ENCODE measurements at places on chromosomes 4 and X.

DNA sequence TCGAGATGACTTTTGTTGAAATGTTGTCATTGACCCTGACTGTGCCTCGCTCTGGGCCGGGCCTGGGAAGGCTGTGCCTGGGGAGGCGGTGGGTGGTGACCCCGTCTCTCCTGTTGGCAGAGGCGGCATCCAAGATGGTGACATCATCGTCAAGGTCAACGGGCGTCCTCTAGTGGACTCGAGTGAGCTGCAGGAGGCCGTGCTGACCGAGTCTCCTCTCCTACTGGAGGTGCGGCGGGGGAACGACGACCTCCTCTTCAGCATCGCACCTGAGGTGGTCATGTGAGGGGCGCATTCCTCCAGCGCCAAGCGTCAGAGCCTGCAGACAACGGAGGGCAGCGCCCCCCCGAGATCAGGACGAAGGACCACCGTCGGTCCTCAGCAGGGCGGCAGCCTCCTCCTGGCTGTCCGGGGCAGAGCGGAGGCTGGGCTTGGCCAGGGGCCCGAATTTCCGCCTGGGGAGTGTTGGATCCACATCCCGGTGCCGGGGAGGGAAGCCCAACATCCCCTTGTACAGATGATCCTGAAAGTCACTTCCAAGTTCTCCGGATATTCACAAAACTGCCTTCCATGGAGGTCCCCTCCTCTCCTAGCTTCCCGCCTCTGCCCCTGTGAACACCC, 36.4 kb downstream of the HTRA3 start:
- no peak for DNase-seq

DNA sequence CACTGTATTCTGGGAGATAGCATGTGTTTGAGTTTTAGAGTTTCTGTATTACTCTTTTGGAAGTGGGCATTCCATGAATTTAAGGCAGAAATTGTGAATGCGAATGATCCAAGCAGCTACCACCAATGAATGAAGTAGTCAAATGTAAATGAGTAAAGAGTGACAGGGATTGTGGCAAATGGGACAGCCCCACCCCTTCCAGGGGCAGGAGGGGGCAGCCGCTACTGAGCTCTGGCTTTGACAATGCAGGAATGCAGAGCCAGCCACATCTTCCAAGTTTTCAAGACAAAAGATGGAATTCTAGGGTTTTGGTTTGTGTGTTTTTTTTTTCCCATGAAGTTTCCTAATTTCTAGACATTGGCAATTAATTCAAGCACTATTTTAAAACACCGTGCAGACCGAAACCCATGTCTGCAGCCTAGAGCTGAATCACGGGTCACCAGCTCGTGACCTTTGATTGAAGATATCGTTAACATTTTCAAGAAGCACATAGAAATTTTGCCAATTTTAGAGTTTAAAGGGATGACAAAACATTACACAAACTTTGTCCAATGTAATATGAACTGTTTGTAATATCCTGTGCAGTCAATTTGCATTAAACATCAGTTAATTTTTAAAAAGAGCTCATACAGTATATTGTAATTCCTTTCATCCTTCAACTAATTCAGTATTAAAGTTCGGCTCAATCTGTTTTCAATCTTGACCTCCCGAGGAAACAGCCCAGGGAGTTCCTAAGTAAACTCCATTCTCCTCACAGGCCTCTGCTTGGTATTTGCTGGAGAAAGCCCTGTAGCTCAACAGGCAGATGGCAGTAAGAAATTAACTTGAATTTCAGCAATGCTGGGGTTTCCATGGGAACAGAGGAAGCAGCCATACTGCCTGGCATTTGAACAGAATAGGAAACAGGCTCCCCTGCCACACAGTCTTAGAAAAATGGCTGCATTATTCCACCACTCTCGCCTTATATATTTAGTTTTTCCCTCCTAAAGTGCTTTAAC, 83.4 kb downstream of the UCHL1 start:
- no peak for DNase-seq

DNA sequence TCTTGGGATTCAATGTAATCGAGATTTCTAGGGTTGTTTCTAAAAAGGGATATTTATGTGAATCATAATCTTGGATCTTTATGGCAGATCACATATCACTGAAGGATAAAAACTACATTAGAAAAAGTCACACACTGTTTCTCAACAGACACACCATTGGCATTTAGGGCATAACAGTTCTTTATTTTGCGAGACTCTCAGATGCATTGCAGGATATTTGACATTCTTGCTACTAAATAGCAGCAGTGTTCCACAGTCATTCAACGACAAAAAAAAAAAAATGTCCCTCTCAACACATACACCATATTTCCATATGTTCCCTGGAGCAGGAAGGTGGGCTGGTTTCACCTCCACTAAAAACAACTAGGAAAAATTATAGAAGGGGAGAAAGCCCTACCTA, 243.4 kb upstream of the PCDH18 start:
- no peak for DNase-seq

DNA sequence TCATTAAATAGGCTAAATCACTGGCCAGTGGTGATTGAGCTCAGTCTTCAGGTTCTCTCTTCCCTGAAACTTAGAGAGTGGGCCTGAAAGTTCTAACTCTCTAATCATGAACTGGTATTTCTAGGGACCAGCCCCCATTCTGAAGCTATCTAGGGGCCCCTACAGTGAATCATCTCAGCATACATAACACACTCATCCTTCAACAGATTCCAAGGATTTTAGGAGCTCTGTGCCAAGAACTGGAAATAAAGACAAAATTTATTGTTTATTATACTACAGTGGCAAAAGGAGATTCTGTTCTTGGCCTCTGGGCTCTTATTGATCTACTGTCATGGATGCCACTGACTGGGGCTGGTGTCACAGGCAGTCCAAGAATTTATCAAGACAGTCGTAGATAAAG, 263.8 kb upstream of the IGFBP7 start:
- no peak for DNase-seq

DNA sequence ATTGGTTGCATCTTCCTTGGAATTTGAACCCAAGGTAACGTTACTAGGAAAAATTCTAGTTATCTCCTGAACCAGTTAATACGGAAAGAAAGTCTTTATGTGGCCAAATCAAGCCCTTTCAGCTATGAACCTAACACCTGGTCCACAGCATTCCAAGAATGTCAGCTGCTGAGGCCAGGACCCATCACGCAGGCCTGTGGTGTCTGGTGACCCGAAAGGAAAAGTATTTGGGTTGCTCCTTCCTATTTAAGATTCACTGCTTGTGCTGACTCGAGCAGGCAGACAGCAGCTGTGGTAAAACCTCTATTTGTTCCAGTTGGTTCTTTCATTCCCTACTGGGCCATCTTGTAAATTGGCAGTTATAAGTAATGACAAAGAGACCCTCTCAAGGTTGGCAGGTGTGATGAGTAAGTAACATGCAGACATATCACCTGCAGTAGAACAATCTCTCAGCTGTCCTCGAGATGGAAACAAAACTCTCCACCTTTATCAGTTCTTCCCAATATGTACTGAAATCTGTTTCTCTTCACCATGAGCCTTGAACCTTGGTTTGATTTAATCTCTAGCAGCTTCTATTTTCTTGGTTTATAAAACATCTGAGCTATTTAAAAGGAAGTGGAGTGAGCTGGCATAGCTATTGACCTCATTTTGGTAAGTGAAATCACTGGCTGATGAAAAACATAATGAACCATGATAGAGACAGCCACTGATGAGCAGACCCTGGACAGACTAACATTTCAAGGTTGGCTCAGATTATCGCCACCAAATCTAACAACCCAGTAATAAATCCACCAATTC, 182.1 kb upstream of the SMIM31 start:
- no peak for DNase-seq

- no peak for DNase-seq
These were observed 115.6 kb upstream of the NALF2 start for GRCh38 chrX:69388526-69388925.

DNA sequence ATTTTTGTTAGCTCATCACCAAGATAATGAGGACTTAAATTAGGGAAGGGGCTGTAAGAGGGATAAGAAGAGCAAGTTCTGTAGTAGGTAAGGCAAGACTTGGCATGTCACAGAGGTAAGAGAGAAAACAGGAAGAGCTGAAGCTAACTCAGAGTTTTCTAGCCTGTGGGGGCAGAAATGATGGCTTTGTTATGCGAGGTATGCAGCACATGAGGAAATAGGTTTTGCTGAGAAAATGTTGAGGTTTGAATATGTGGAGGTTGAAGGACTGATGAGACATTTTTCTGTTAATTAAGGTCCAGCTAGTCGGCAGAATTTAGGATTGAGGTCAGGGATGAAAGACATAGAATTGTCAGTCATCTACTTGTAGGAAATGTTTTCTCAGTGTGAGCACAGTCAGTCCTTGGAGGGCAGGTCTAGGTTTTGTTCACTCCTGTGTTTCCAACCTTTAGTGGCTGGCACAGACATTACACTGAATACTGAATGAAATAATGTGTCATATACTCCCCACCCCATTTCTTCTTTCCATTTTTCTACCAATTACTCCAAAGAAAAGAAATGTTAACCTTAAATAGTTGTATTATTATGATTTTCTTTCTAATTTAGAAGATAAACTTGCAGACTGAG, 154.0 kb upstream of the AADAT start:
- no peak for DNase-seq

DNA sequence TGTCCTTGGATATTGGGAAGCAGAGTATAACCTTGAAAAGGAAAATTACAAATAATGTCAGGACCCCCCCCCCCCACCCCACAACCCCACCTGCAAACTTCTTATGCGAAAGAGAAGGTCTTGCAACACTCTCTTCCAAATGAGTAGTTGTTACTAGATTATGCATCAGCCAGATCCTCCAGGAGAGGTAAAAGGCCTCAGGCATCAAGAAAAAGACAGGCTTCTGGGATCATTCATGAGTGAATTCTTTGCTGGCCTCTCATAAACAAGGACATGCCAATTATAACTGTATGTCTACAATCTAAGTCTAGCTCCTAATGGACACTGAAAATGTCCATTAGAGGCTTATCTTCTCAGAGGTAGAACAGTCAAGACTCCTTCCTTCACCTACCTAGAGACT, 1443.3 kb downstream of the RAPGEF2 start:
- no peak for DNase-seq

GRCh38 chr4:83604321-83604720, 68.4 kb downstream of the GPAT3 start:
- DNase-seq, result no peak

- DNase-seq, result no peak
These were observed 55.2 kb downstream of the DOCK11 start for GRCh38 chrX:118550792-118551191.

DNA sequence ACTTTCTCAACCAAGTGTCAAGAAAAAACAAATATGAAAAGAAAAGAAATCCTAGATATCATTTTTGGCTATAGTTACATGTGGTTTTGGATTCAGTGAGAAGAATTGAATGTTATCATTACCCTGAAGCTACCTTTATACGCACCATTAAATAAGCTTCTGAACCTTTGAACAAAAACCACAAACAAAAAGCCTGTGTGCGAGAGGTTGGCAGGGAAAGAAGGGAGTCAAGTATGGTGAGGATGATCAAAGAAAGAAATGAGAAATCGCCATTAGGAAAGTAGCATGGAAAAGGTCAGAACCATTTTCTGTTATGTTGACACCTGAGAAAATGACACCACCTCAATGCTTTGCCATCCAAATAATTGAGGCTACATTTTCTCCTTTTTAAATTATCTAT, 1.2 kb upstream of the SLC7A11 start:
- no peak for DNase-seq

DNA sequence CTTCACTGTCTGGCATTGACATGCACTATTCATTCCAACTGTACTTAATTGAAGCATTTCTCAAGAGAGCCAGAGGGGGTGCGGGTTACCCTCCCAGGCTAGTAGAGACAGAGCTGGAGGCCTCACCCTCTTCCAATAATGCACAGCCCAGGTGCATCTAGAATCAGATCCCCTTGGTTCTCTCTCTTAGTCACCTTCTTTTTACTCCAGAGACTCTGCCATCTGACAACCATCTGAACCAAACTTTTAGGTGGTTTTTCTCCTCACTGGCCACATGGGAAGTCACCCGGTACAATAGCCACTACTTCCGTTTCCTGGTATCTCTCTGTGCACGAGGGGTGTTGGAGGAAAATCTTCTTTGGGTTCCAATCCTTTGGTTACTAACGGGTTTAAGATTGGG, 81.3 kb downstream of the SLC2A9 start:
- no peak for DNase-seq

DNA sequence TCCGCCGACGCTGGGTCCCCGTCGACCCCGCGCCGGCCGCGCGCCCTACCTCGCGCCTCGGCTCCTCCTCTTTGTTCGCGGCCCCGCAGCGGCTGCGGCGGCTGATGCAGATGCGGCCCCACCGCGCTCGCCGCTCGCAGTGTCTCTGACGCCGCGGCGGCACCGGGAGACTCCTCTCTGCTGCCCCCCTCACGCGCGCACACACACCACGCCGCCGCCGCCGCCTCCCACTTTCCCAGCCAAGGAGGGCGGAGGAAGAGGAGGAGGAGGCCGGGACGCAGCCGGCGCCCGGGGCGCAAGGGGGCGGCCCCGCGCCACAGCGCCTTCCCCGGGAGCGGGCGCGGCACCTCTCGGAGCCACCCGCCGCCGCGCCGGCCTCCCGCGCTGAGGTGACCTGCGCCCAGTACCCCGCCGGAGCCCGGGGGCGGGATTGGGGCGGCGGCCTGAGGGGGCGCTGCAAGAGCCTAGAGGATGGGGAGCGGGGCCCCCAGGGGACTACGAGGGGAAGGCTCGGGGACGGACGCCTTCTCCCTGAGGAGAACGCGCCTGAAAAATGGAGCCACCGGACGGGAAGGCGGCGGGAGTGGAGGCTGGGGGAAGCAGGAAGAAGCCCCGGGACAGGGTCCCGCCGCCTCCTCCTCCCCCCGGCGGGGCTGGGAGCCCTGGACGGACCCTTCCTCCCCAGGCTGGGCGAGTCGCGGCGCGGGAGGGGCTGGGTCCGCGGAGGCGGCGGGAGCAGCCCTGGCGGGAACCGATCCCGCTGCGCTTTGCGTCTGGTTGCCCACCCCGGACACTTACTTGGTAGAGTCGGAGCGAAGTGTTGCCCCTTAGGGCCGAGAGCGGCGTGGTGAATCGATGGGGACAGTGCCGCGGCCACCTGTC, at the start of gene SH3RF1:
Gene SH3RF1 (minus strand): TSS at position 147 of the 882 bp plus-strand sequence. CDS start 1,744 bp downstream, outside the sequence.
- DNase-seq, result no peak

DNA sequence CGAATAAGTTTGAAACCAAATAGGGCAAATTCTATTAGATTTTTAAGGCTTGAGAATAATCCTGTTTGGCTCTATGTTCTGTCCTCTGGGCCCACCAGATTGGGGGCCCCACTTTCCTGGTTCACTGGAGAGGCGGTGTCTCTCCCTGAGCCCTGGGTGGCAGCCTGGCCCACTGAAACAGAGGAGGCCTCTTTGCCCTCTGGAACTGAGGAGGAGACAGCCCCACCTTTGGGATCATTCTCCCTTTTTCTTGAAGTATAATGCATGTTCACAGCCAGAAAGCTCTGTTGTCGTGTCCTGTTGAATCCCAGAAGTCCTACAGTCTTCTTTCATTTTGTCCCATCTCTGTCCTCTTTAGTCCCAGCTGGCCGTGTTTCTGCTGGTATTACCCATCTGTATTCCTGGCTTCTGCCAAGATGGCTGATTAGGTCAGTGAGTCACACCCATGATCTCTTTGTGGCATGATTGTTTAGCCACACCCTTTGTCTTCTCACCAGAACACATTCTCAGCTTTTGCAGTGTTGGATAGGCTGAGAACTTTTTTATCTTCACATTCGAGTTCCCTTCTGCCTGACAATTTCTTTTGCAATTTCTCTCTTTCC, 8.1 kb upstream of the TBC1D25 start:
- no peak for DNase-seq
